ENCODE measurements at places on chromosomes 7 and 10.

- DNase-seq, result no peak
These were observed 12.2 kb downstream of the TMEM60 start for GRCh38 chr7:77786018-77786417.

DNA sequence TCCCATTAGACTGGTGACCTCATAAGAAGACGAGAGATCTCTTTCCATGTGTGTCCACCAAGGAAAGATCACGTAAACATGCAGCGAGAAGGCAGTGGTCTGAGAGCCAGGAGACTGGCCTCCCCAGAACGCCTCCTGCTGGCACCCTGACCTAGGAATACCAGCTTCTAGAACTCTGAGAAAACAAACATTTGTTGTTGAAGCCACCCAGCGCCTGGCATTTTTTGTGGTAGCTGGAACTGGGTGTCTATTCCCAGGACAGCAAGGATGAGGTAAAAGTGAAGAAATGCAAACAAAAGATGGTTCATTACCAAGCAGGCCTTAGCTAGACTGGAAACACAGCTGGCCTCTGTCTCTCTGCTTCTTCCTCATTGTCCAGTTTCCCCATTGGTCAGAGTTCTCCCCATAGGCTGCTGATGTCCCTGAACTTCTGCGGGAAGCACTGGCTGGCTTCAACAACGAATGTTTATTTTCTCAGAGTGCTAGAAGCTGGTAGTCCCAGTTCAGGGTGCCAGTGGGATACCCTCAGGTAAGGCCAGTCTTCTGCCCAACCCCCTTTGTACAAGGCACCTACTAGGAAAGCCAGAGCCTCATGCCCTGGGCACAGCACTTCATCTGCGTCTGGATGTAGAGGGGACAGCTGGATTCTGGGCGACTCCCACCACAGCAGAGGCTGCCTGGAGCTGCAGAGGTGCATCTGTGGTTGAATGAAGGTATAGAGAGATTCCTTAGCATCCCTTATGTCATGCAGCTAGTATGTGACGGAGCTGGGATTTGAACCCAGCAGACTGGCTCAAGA is 304.9 kb downstream of the TCERG1L start:
- no peak for DNase-seq

DNA sequence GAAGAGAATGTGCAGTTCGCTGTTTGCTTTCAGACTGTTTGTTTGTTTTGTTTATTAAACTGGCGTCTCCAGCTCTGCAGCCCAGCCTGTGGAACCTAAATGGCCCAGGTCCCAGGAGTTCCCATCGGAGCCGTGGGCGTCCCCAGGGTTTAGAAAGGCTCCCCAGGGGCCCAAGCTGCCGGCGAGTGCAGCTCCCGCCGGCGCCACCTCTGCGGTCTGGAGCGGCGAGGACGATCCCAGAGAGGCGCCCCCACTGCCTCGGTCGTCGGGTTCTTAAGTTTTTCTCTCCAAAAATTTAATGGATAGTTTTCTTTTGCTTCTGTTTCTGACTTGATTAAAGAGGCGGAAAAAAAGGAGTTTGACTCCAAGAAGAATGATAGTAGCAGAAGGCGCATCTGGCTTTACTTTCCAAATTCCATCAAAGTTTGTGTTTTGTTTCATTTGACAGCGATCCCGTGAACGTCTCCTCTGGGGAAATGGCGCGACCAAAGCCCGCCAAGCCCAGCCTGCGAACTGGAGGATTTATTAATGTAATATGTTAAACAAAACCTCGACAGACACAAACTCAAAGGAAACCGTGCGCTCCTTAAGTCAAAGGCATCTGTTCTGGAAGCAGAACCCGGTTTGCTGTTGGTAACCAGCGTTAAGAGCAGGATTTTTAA is 718 bp upstream of the FZD1 start:
- no peak for DNase-seq

GRCh38 chr10:78600740-78601139 is 468.0 kb upstream of the ZMIZ1 start:
- peak; percentile 27 for DNase-seq

- peak; percentile 79 for DNase-seq
These were observed 68.1 kb upstream of the FOXK1 start for GRCh38 chr7:4613846-4614548.

- no peak for DNase-seq
These were observed 446.4 kb downstream of the SDK1 start for GRCh38 chr7:3747467-3747866.
